Activated B cell treated with CpG ODN at 0.5 μM for 24 hours (primary cell): ENCODE measurements at places on chromosomes 7 and 10. TPM values are rescaled to one million over a fixed set of nuclear protein-coding genes. Genes with fewer than 3 reads are reported as not detected.
A peak's percentile ranks its signal among the peaks of the same experiment; 100 is the strongest.

DNA sequence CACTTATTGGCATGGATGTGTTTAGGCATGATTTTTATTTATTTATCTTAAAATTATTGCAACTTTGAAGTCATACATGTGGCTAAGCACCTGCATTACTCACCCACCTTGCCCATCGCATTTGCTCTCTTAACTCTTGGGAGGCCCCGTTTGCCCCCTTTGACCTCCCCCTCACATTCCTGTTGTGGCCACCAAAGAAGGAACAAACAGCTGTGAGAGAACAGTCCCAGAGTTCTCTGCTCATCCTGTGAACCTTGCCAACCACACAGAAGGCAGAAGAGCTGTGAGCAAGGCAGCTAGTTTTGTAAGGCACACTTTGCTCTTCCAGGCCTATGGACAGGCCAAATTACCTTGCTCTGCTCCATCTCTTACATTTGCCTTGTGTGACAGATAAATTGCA, 23.6 kb upstream of the FGL2 start:
- no peaks in the 10 kb centered on the region for H3K27me3 ChIP-seq
- no peaks in the 10 kb centered on the region for H3K36me3 ChIP-seq
- no peak for DNase-seq

Gene IFRD1
- total RNA-seq = 58.7 and 67.0 TPM in 2 replicates

DNA sequence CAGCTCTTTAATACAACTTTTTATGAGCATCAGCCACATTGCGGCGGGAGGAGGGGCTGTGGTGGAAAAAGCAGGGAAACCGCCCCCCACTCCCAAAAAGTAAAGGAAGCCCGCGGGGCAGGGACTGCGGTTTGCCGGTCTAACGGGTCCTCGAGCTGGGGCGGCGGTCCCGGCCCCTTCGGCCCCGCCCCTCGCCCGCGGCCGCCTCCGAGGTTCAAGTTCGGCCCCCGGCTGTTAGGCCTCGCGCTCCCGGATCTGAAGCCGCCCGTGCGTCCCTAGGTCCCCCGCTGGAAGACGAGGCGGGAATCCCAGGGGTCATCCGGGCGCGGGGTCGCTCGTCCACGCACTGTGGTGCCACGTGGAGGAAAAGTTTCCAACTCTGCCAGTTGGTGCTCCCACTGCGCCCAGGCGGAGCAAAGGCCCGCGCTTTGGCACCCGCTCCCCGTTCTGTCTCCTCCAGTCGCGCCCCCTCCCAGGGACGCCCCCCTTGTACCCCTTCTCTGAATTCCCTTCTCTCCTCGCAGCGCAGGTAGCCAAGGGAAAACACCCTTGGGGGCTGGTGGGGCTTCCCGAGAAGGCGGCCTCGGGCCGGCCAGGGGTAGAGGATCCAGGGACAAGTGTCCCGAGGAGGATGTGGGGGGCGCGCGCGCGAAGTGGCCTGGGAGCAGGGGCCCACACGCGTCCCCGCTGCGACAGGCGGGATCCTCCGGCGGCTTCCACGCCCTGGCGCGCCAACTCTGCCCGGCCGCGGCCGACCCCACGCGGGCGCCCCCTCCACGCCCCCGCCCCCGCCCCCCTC, 798 bp upstream of the AUTS2 start:
- peak overlapping the region; percentile 80 for H3K27ac ChIP-seq
- H3K4me1 ChIP-seq = peaks cover 16% of the 10 kb centered on the region
- peaks cover 4% of the 10 kb centered on the region for H3K36me3 ChIP-seq

Gene UBTD1
- total RNA-seq = 0.91 and 1.0 TPM in 2 replicates
